ENCODE measurements at places on chromosomes 16 and 17.

DNA sequence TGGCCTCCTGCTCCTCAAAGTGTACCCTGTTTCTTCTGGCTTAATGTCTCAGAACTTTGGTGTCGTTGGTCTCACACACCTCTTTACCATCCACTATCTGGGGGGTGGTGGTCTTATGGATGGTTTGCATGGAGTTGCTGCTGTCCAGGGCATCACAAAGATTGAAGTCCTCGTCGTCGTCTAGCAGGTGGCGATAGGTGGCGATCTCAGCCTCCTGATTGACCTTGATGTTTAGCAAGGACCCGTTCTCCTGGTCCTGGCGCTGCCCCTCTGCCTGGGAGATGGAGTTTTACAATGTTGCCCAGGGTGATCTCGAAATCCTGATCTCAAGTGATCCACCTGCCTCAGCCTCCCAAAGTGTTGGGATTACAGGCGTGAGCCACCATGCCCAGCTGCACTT, 31.1 kb upstream of the HELZ start:
- no peak for DNase-seq

GRCh38 chr17:65558683-65559460, 2.6 kb downstream of the AXIN2 start:
- no peak for DNase-seq

- no peak for DNase-seq
These were observed 11.5 kb downstream of the INPP5K start for GRCh38 chr17:1504866-1505265.

GRCh38 chr17:72578817-72579470, 458.1 kb downstream of the SOX9 start:
- DNase-seq = no peak

DNA sequence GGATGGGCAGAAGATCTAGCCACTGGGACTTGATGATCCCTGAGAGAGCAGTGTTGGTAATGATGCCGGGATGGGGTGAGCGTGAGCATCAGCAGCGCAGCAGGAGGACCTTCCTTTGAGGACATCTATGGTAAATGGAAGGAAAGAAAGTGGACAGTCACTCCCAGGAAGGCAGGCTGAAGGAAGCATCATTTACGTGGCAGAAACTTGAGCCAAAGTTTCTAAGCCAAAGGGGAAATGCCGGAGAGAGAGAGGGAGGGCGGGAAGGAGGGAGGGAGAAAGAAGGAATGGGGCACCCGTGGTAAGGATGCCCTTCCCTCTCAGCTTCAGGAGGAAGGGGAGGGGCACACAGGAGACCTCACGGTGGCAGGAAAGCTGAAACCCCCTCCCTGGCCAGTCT, 86.3 kb upstream of the CACNG5 start:
- no peak for DNase-seq

DNA sequence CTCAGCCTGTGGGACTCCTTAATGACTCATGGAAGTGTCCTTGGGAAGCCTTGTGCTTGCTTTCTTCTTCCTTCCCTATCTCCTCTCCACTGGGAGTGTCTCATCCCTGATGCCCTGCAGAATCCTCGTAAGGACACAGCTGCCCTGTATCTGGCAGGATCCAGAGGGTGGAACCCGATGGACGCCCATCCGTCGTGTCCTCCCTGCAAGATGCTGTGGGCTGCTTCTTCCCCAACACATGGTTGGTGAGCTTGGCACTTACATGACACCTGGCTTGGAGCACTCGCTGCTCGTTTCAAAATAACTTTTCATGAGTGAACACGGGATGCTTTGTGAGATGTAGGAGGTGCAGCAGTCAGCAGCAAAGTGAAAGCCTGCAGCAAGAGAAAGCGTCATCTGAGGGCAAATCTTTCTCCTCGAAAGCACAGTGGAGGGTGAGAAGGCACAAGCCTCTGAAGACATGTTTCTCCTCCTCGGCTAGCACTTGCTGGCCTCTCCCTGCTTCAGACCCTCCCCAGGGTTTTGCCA, 3.3 kb downstream of the CCL15 start:
- DNase-seq = no peak

DNA sequence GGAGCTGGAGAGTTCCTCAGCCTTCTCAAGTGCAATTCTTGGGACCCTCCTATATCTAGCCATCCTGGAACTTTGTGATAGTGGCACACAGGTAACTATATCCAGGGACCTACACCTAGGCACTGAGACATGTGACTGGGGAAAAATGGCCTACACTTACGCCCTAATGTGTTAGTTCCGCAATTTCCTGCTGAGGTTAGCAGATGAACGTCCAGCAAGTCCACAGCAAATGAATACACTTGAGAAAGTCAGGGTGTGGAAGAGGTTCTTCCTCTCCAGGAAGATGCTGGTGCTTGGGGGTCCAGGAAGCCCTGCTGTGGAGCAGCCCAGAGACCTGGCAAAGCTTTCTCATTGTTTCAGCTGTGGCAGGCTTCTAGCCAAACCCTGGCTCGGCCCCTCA, 20.8 kb downstream of the PIK3R5 start:
- no peak for DNase-seq

DNA sequence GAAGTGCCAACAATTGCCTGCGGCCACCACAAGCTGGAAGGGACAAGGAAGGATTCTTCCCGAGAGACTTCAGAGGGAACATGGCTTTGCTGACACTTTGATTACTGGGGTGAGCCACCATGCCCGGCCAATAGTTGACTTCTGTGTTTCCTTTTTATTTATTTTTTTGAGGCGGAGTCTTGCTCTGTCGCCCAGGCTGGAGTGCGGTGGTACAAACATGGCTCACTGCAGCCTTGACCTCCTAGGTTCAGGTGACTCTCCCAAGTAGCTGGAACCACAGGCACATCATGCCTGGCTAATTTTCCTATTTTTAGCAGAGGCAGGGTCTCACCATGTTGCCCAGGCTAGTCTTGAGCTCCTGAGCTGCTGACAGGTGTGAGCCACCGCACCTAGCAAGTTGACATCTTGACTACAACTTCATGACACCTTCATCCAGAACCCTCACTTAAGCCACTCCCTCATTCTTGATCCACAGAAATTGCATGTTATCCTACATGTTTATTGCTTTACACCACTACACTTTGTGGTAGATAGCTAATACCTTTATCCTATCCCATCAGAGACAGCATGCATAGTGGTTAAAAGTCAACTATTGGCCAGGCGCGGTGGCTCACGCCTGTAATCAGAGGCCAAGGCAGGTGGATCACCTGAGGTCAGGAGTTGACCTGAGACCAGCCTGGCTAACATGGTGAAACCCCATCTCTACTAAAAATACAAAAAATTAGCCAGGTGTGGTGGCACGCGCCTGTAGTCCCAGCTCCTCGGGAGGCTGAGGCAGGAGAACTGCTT, 16.1 kb upstream of the GPRC5C start:
- no peak for DNase-seq

DNA sequence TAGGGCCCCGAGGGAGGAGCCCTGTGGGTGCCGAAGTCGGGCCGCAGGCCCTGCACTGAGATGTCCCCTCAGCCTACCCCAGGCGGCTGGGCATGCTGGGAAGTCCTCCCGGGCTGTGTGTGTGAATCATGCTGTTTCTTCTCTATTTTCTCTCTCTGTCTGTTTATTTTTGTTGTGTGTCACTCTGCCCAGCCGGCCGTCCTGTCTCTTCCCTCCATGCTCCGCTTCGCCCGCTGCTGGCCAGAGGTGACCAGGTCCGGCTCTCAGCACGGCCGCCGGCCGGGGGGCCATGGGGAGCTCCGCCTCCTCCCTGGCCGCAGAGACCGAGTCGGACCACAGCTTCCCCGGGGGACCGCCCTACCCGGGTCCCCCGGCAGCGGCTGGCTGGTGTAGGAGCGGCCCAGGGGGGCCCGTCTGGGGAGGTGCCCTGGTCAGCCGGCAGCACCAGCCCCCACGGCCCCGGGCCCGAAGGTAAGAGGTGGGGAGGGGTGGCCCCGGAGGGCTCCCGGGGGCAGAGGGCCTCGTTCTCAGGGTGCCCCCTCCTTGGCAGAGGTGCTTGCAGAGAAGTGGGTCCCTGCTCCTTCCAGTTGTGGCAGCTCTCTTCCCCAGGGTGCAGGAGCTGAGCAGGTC, 12.5 kb downstream of the CAPN15 start:
- DNase-seq = peak; percentile 87

DNA sequence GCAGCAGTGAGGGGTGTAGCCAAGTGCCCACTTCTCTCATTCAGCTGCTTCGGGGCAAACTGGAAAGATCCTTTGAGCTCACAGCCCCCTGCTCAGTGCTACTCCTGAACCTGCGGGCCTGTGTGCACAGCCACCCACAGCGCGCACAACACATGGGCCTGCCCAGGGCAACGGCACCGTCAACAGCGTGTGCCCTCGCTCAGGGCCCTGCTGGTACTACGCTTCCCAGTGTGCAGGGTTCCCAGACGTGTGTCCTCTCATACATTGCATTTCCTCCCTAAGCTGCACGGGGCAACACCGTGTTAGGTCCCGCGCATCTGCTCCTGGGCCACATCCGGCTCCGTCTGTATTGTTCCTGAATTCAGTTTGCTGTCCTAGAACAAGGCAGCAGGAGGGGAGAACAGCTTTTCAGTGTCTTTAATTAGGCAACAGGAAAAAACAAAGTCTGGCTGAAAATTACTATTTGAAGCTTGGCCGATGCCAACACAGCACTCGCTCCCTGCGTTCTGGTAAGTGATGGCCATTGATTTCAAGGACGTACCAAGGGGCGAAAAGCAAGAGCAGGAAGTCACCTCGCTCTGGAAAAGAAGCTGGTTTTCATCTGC, 15.2 kb downstream of the MRM3 start:
- DNase-seq = no peak

DNA sequence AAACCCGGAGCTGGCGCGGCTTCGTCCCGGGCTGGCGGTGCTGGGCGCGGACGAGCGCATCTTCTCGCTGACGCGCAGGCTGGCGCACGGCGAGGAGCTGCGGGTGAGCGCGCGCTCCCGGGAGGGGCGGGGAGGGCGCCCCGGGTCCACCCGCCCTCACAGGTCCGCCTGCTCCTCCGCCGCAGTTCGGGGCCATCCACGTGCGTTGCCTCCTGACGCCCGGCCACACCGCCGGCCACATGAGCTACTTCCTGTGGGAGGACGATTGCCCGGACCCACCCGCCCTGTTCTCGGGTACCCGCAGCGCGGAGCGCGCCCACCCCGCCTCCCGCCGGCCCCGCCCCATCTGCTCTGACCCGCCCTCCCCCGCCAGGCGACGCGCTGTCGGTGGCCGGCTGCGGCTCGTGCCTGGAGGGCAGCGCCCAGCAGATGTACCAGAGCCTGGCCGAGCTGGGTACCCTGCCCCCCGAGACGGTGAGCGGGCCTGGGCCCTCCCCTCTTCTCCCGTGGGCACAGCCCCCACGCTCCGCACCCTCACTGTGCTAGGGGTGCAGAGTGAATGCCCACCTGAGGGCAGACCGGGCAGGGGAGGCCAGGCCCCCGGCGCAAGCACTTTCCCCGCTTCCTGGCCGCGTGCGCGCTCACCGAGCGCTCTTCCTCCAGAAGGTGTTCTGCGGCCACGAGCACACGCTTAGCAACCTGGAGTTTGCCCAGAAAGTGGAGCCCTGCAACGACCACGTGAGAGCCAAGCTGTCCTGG, 1.4 kb downstream of the HAGHL start:
- peak; percentile 98 for DNase-seq

- peak; percentile 22 for DNase-seq
These were observed 7.5 kb upstream of the SNTB2 start for GRCh38 chr16:69179328-69180010.

GRCh38 chr16:77064037-77064436, 127.0 kb upstream of the MON1B start:
- no peak for DNase-seq

- no peak for DNase-seq
These were observed 56.7 kb upstream of the NOG start for GRCh38 chr17:56536766-56537165.

- no peak for DNase-seq
These were observed 3.6 kb upstream of the TMEM92 start for GRCh38 chr17:50270435-50271362.

GRCh38 chr17:35793257-35793656, 2.2 kb downstream of the MMP28 start:
- DNase-seq = no peak

DNA sequence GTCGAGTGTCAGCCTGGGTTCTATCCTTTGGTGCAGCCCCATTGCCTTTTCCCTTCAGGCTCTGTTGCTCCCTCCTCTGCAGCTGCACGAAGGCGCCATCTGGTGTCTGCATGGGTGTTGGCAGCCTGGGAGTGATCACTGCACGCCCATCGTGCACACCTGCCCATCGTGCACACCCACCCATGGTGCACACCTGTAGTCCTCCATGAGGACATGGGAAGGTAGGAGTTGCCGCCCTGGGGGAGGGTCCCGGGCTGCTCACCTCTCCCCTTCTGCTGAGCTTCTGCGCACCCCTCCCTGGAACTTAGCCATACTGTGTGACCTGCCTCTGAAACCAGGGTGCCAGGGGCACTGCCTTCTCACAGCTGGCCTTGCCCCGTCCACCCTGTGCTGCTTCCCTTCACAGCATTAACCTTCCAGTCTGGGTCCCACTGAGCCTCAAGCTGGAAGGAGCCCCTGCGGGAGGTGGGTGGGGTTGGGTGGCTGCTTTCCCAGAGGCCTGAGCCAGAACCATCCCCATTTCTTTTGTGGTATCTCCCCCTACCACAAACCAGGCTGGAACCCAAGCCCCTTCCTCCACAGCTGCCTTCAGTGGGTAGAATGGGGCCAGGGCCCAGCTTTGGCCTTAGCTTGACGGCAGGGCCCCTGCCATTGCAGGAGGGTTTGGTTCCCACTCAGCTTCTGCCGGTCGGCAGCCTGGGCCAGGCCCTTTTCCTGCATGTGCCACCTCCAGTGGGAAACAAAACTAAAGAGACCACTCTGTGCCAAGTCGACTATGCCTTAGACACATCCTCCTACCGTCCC, 2.9 kb downstream of the CTRL start:
- DNase-seq = peak; percentile 51

- DNase-seq = peak; percentile 35
These were observed 759 bp downstream of the ALKBH5 start for GRCh38 chr17:18184143-18185031.

DNA sequence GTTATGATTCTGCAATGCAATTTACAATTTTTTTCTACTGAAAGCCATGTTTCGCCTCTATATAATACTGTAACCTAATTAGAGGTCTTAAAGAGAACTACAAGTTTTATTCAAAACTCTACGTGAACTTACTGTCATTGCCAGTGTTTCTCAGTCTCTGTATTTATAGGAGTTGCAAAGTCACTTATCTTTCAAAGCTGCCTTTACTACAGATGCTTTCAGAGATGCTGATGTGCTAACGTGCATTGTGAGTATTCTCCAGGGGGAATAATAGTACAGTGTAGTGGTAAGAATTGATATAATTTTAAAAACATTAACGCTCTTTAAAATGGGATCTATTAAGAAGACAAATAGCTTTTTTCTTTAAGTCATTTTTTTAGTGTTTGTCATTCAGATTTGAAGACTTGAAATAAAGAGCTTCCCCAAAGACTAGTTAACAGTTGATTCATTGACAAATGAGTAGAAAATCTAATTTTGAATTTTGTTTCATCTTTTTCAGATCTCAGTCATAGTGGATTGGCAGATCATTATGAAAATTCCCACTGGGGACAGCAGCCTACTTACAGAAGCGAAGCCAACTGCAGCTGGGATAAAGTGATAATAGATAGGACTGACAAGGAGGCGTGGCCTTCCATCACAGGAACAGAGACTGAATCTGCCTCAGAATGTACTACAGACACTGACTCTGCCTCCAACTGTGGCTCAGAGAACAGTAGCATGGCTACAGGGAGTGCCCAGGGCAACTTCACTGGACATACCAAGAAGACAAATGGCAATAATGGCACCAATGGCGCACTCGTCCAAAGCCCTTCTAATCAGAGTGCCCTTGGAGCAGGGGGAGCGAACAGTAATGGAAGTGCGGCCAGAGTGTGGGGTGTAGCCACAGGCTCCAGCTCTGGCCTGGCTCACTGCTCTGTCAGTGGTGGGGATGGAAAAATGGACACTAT, 79.9 kb downstream of the TMC6 start:
- no peak for DNase-seq
